CD4-positive, alpha-beta T cell treated with Interleukin-15 for 4 hours (primary cell): ENCODE measurements at places on chromosomes 1 and 21.

DNA sequence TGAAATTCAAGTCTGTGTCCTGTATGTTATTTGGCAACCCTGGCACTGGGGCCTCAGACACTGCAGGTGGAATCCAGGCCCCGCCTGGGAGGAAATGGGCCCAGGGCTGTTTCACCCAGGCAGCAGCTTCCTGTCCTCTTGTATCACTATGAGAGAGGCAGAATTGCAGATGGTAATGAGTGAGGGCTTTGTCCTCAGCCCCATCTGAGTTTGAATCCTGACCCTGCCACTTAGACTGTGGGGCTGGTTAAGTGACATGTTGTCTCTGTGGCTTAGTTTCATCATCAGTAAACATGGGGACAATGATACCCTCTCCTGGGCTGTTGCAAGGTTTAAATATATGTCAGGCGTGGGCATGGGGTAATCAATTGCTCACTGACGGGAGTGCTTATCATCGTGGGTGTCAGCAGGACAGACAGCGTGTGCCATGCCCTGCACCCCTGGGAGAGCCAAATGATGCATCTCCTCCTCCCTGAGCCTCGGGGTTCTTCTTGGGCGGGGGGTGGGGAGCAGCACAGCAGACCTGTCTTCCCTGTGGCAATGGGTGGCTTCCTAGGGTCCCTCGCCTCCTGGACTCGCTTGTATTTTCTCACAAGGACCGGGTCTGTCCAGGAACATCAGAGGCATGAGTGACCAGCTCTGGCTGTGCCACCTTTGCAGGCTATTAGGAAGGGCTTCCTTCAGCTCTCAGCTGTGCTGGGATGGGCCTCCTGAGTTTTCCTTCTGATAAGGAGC is 42.1 kb downstream of the ARHGEF10L start:
- DNase-seq, result no peak

- no peak for DNase-seq
These were observed 15.6 kb upstream of the HMGCS2 start for GRCh38 chr1:119784191-119784781.

- no peak for DNase-seq
These were observed 80.9 kb downstream of the BACH1 start for GRCh38 chr21:29379517-29380054.

GRCh38 chr21:38277501-38278131 is 20.8 kb downstream of the KCNJ15 start:
- DNase-seq, result peak; percentile 12

DNA sequence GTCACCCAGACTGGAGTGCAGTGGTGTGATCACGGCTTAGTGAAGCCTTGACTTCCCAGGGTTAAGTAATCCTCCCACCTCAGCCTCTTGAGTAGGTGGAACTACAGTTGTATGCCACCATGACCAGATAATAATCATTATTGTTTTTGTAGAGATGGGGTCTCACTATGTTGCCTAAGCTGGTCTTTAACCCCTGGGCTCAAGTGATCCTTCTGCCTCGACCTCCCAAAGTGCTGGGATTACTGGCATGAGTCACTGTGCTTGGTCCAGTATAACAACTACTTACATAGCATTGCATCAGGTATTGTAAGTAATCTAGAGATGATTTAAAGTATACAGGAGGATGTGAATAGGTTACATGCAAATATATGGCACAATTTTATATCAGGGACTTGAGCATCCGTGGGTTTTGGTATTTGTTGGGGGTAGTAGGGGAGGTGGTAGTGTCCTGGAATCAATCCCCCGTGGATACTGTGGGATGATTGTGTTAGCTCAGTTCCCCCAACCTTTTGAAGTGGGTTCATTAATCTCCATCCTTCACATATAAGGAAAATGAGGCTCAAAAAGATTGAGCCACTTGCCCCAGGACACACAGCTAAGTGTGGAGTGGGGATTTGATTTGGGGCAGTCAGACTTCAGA is 61.4 kb upstream of the CNIH3 start:
- DNase-seq, result no peak

GRCh38 chr21:45366931-45367401 is 38.0 kb upstream of the COL18A1 start:
- no peak for DNase-seq

GRCh38 chr21:35537604-35538003 is 488.5 kb upstream of the RUNX1 start:
- DNase-seq, result no peak

- no peak for DNase-seq
These were observed 577.4 kb upstream of the PBX1 start for GRCh38 chr1:163981500-163982030.

- no peak for DNase-seq
These were observed 122.3 kb upstream of the TMPRSS2 start for GRCh38 chr21:41630249-41630648.

GRCh38 chr1:175548774-175549173 is 194.6 kb downstream of the TNR start:
- no peak for DNase-seq
